ENCODE measurements at places on chromosomes 11 and 22.

DNA sequence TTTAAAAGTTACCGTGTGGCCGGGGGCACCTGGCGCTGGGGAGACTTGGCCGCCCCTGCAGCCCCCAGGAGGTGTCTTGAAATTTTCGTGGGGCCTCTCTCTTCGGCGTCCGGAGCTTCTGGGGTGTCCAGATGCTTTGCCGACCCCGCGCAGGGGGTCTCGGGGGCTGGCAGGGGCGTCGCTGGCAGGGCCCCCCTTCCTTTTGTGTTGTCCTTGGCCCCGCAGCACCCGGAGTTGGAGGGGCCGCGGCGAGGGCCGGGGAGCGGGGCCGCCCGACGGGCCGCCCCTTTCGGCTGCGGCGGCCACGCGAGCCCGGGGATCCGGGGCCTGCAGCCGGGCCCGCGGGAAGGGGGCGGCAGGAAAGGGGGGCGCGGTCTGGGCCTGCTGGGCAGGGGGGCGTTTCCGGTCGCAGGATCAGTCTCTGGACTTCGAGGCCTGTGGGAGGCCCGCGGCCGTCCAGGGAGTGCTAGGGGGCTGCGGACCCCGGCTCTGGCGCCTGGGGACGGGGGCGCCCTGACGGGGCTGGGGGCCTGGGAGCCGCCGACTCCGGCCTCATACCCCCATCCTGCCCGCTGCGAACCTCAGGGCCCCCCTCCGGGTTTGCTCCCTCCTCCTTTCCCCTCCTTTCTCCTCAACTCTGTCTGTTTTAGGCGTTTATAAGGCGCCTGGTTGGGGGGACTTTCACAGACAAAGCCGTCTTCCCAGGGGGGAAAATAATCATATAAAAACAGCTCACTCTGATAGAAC is 869 bp downstream of the ZC3H7B start:
- DNase-seq: no peak

- DNase-seq: no peak
Measured at GRCh38 chr11:121714351-121714750, 261.6 kb upstream of the SORL1-AS1 start.

DNA sequence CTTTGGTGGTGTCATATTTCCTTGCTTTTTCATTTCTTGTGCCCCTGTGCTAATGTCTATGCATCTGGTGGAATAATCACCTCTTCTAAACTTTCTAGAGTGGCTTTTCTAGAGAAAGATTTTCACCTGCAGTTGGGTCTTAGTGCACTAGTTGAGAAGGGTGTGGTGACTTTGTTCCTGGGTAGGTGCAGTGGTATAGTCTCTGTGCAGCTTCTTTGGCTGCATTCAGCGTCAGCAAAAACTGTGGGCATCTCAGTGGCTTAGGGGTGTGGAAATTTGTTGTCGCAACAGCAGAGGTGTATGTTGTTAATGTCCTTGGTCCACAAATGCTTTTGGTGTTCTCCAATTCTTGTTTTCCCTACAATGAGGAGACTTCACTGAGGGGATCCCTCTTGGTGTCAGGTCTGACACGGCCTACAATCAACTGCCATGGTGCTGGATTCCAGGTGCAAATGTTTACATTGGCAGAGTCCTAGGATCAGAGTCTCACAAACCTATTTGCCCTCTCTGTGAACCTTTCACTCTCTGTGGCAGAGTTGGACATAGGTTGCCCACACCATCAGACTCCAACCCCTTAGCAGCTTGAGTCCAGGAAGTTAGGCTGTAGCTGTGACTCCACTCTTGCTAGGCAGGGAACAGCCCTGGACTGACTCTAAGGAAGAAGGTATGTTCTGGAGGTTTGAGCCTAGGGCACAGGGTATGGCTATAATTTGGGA is 48.8 kb downstream of the GDPD4 start:
- DNase-seq: no peak

GRCh38 chr22:44133901-44134571 is 46.7 kb upstream of the PARVG start:
- DNase-seq: no peak

DNA sequence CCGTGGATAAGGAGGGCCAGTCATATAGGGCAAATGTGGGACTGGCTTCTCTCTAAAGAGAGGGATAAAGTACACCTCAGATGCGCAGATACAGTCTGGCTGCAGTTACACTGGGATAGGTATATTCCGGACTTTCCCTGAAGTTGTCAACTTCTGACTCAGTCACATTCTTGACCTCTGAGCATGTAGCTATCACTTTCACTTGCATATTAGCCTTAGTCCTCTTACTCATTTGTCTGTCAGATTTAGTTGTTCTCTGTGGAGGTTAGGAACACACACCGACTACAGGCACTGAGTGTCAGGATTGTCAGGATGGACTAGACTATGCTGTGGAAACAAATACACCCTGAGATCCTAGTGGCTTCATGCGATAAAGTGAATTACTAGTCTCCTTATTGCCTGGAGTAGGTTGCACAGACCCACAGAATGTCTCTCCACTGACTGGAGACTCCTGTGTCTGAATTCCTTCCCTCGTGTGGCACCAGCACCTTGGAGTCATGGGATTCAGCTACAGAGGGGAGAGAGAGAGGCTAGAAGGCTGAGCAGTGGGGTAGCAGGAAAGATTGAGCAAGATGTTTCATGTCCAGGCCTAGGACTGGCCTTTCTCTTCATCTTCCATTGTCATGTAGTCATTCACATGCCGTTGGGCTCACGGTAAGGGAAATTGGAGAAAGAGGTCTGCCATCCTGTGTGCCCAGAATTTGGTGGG is 654.3 kb downstream of the NTM start:
- DNase-seq: no peak

DNA sequence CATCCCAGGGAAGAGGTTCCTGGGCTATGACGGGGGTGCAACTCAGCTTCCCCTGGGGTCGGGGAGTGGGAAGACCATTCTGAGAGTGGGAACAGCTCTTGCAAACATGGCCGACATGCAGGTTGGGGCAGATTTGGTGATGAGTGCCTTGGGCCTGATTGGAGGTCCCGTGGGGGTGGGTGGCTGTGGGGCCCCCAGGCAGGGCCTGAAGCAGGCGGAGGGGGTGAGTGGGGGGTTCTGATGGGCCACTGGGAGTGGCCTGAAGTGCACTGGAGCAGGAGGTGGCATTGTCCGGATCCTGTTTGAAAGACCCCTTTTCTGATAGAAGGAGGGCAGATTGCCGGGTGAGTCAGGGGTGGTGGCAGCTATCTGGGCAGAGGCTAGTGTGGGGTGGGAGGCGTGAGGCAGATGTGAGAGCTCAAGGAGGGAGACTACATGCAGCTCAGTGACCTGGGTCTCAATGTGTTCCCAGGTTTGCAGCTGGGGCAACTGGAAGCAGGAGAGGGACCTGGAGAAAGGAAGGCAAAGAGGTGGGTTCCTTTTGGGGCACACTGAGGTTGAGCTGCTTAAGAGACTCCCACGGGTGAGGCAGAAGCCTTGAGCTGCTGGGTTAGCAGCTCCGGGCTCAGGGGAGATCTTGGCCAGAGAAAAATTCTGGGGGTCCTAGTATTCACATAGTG is 15.1 kb downstream of the MYEOV start:
- no peak for DNase-seq

DNA sequence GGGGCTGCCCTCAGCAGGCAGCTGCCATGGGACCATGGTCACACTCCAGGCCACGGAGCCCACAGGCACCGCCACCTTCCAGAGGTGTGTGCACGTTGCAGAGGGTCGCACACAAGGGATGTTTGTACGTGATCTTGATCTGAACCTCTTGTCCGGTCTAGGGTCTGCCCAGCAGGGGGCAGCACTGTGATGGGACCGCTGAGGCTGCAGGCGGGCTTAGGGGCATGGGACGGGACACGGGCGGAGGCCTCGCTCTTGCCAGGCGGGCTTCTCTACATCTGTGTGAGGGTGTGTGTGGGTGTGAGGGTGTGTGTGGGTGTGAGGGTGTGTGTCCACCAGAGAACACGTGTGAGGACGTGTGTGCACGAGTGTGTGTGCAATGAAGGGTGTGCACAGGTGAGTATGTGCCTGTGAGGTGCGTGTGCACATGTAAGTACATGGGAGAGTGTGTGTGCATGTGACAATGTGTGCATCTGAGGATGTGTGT is 52.4 kb downstream of the CACNA1I start:
- DNase-seq: peak; percentile 69

DNA sequence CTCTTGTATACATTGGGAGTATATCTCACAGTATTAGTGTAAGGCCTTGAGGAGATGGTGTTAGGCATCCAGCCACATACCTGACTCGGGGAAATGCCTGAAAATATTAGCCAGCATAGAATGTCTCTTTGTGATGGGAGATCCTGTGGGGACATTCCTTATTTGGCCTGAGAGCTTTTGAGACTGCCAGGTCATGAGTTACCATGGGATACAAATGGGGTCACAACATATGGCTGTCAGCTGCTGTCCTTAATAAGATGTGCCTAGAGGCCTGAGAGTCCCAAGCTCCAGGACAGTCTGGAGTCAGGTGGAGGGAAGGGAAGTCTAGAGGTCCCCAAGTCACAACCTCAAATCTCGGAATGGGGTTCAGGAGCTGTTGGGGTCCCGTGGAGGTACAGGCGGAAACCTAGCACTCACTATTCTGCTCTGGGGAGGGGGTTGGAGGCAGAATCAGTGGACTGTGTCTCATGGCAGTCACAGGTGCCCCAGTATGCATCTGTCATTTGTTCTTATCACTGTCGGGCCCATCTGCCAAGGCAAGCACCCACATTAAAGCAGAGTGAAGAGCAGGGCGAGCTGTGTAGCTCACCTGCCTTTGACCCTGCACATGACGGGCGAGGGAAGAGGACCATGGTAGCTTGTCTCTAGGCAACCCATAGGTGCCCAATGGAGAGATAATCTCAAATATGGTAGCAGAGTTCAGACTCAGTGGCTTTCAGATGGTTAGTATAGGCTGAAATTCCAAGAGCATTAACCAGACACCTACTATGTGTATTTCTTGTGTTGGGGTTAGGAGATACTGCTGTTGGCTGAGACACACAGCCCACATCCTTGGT is 29.9 kb downstream of the KCNQ1OT1 start:
- DNase-seq: no peak

DNA sequence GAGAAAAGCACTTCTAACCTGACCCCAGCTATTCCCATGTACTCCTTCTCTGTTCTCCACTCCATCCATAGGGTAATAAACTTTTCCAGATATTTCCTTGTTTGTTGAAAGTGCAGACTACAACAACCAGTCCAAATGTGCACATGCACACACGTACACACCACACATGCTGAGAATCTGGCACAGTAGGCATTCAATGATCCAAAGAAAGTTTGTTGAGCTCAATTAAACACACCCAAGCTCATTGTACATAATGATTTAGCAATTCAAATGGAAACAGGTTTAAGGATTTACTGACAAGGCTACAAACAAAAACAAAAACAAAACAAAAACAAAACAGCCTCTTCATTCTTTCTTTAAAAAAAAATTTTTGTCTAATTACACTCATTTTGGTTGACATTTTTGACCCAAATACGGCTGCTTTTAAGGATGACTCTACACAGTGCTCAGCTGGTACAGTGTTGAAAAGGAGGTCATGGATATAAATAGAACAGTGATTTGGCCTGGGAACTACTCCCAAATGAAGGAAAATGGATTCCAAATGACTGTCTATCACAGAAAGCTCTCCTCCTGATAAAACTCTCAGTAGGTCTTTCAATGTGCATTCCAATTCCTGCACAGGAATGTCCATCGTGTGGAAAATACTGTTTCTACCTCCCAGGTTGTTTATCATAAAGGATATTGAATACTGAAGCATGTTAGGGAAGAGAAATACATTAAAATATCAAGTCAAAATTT is 232.2 kb downstream of the GUCY1A2 start:
- DNase-seq: no peak

DNA sequence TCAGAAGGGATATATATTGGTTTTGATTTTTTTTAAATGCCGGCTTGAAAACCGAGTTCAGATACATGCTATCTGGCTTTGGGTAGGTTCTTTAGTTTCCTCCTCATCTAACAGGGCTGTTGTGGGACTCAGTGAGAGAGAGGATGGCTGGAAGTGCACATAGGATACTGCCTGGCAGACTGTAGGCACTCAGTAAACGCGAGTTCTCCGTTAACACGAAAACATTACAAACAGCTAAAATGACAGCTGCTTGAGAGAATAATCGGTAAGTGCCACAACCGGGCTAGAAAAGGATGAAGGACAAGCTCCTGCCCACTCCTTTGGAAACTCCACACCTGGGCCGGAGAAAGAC is 369 bp downstream of the XRRA1 start:
- no peak for DNase-seq

DNA sequence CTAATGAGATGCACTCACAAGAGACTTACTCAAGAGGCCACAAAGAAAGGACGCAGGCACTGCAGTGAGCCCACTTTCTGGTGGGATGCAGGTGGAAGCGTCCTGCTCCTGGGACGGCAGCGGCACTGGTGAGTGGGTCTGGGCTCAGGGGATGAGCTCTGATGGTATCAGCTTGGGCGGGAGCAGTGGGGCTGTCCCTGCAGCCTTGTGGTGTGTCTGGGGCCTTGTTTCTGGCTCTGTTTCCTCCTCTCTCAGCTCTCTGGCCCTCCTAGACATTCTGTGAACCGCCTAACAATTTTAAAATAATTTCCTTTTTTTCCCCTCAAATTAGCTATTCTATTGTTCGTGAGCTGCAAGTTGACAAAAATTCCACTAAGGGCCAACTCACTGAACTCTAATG is 8.8 kb upstream of the ST14 start:
- no peak for DNase-seq

DNA sequence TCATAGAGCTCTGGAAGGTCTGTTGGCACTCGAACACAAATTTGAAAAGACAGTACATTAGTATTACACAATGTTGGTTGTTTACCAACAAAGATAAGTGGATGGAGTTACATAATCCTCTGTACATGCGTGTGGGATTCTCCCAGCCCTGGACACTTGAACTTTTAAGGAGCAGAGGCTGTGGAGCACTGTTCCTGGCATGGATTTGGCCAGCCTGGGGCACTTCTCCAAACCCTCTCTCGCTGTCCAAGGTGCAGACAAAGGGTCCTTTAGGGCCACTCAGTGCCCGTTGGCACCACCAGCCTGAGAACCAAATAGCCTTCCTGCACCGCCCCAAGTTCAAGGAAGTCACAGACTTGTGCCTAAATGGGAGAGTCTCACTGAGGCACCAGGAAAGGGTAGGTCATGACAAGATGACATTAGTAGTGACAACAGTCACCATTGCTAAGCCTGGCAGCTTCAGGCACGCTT is 1.6 kb upstream of the ANO1 start:
- DNase-seq: no peak

- no peak for DNase-seq
Measured at GRCh38 chr11:10473371-10473770, 18.3 kb downstream of the AMPD3 start.

DNA sequence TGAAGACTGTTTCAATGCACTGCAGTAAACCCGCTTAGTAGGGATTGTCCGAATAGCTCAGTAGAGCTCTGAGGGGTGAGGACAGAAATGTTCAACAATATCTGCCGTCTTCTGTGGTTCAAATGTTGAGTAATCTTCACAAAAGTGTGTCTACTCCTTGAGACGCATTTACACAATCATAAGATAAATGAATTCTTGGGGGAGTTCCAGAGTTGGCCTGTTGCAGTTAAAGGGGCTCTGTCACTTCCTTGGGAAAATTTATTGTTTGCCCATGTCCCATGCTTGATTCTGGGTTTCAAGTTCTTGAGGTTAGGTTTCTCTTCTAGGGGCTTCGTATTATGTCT is 614 bp downstream of the ANO3 start:
- DNase-seq: no peak

- DNase-seq: no peak
Measured at GRCh38 chr11:62799486-62799885, 5.8 kb downstream of the NXF1 start.
